ENCODE measurements at places on chromosomes 6 and 20.

DNA sequence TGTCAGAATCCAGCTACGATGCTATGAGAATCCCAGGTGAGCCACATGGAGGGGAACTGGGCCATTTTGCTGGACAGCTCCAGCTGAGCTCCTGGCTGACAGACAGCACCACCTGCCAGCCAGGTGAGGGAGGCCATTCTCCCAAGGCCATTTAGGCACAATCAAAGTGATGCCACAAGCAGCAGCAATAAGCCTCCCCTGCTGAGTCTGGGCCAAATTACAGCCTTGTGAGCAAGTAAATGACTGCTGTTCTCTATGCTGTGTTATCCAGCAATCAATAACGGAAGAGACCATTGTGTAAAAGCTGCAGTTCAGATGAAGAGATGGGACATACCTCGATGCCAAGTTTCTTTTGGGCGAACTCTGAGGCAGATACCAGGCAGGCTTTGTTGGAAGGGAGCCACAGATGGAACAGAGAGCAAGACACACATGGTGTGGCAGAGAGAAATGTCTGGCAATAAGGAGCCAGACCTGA is 14.0 kb upstream of the SCGN start:
- DNase-seq: no peak

GRCh38 chr20:24124003-24124402 is 135.4 kb upstream of the GGTLC1 start:
- no peak for DNase-seq

GRCh38 chr6:78808356-78808891 is 58.9 kb upstream of the IRAK1BP1 start:
- no peak for DNase-seq

GRCh38 chr6:167855825-167856425 is 29.2 kb downstream of the AFDN start:
- no peak for DNase-seq

Data from stimulated activated CD8-positive, alpha-beta memory T cell treated with anti-CD3 and anti-CD28 coated beads, Interleukin-7, amount 100 ng/mL, for 1 hour (primary cell).